ENCODE measurements at places on chromosomes 12 and 14.

- DNase-seq = no peak
Measured at GRCh38 chr12:122111089-122111641, 32.6 kb downstream of the MLXIP start.

DNA sequence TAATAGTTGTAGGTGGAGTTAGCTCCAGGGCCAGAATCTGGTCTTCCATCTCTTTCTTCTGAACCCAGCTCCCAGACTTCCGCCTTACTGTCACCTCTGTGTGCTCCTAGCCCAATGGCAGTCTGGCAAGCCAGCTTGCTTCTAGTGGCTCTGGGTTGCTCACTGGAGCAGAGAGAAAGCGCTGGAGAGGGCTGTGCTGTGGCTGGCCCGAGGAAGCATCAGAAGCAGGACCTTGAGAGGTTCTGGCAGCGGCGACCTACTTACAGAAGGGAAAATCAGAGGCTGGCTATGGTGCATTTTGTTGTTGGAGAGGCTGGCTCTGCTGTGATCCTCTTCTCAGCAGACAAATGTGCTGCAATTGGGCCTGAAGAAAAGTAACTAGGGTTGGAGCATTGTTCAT is 28.6 kb downstream of the KCNA5 start:
- no peak for DNase-seq

DNA sequence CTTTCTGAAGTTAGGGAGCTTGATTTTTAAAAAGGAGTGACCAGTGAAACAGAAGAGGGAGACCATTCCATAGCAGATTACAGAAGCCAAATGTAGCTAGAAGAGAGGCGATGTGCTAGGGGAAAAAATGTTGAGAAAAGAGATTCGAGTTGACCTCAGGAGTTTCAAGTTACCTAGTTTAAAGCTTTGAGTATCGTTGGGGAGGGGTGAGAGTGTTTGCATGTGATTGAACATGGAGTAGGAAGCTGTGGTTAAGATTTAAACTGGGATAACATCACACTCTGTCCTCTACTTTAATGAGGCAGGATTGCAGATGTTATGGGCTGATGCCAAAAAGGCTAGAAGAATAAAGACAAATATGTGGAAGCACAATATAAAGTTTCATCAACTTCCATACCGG is 3.7 kb downstream of the LETMD1 start:
- DNase-seq = no peak

- no peak for DNase-seq
Measured at GRCh38 chr14:100582496-100583165, 4.6 kb downstream of the BEGAIN start.

DNA sequence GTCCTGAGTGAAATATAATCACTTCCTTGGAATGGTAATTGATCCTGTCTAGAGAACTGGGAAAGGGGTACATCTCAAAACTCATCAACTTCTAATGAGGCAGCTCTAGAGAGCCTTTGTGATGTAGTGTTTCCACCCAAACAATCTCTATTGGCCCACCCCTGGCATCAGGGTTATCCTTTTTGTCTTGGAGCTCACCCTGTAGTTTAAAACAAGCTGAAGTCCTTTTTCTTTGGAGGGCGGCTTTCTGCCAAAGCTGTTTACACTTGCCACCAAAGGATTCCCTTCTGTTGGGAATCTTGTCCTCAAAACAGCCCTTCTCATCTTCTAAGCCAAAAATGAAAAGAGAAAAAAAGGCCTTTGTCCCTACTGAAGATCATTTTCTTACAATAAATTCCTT is 60.6 kb upstream of the GTF2A1 start:
- DNase-seq = no peak

DNA sequence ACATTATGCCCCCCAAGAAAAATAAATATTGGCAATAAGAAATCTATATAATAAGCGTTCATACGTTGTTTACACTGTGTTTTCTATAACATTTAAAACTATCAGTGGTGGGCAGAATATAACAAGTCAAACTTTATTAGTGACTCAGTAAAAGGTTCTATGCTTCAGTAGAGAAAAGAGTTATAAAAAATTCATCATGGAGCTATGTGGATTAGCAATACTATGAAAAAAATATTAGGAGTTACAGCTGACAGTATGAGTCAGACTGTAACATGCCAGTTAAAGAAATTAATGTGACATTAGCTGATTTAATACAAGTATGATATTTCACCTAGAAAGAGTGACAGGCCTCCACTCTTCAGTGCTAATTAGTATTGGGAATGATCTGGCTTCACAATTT is 125.1 kb upstream of the GARIN6 start:
- no peak for DNase-seq

DNA sequence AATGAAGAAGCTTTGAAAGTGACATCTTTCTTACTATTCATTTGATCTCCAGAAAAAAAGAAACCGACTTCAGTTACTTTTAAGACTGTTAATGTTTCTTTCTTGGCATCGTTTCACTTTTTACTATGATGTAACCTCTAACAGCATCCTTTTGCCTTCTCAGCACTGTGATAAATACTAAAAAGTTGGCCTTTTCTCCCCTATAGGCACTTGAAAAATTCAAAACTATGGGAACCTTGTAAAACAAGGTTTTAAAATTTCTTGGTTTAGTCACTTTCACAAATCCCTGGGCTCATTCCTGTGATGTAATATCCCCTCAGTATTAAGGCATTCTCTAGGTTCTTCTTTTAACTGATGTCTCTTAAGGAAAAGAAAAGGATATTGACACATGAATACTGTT is 281.8 kb downstream of the EGLN3 start:
- no peak for DNase-seq

- no peak for DNase-seq
Measured at GRCh38 chr12:124157406-124157805, 137.5 kb upstream of the RFLNA start.

DNA sequence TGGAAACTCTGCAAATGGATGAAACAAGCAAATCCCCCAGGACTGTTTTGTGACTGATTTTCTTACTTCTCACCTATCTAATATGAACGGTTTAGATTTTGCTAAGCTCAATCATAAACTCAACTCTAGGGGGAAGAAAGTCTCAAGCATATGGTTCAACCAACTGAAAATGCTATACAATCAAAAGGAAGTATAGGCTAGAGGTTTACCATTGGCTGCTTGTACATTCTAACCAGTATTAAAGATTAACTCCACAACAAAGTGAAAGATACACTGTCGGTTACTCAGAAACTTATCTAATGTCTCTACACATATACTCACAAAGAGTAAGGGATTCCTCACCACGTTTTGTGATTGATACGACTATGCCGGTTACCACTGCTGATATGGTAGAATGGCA is 281.8 kb upstream of the SOX5 start:
- DNase-seq = no peak
